ENCODE measurements at places on chromosomes 4 and X.

DNA sequence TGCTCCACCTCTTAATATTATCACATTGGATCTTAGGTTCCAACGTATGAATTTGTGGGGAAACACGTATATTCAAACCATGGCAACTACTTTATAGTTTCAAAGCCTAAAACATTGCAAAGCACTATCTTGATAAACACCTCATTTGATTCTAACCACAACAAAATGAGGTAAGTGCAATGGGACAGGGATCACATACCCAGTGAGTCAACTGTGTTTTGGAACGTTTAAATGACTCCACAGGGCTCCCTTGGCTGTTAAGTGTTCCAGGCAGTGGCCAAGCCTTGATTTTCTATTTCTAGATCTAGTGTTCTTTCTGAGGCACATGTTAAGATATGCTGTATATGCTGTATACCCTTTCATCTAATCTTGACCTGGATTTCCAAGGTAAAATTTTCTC, 54.5 kb upstream of the C1QTNF7 start:
- DNase-seq: no peak

DNA sequence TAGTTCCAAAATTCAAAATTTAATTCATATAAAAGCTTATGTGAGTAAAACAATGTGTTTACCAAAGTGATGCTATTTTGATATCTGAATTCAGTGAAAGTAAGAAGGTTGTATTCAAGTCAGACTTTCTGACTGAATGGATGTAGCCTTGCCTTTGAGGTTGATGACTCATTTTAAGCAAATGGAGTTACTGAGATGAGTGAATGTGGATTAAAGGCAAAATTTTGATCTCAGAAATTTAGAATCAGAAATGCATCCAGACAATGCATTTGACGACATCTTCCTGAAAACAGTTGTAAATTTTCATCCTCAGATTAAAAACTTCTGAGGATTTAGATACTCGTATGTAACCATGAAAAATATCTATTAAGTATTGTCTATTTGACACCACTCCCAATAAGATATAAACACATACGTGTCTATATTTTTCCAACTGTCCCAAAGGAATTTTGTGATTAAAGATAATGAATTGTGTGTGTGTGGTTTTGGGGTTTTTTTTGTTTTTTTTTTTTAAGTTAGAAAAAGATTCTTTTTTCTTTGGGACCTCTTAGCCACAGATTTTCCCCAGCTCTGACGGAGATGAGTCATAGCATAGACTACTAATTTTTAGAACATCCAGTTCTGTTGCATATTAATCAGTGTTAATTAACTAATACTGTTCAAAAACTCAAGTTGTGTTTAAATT, 34.4 kb downstream of the NFKB1 start:
- DNase-seq: no peak

DNA sequence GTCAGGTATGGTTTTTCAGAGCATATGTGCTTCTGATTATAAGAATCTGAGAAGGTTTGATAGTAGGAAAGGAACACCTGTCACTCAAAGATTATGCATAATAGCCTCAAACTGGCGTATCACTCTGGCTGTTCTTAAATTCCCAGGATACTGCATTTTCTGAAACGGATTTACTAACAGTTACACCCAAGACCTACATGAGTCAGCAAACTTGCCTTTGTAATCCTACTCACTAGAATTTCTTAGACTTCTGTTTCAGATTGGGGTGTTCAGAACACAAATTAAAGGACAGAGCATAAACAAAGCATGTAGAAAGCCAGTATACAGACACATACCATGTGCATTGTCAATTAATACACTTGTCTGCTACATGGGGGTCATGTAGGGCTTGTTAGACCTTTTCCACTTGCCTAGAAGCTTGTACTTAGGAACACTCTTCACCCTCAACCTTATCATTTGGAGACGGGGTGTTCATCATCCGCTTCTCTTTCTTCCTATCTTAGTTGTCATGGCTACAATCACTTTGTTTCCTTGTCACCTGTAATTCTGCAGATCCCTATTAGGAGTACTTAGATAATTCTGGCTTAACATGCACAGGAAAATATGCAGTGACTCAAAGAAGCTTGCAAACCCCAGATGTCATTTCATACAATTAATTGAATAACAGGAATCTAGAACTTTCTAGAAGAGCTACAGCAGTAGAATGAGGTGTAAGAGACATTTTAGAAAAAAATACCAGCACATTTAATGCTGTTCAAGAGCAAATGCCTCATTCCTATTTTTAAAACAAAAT, 593.0 kb upstream of the TENM3 start:
- no peak for DNase-seq

DNA sequence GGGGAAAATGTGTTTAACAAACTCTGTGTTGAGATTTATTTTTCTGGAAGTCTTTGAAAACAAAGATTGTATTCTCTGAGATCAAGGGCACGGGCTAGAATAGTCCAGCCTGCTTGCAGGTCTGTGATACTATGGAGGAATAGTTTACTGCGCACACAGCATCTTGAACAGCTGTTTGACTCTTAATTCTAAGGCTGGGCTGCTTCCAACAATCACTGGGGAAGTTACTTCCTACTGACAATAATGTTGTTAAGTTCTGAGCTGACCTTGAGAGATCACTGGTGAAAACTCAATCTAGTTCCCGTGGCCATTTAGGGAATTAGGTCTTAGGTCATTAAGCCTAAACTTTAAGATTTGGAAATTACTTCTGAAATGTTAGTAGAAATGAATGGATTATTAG, 416.1 kb upstream of the FTHL17 start:
- no peak for DNase-seq

DNA sequence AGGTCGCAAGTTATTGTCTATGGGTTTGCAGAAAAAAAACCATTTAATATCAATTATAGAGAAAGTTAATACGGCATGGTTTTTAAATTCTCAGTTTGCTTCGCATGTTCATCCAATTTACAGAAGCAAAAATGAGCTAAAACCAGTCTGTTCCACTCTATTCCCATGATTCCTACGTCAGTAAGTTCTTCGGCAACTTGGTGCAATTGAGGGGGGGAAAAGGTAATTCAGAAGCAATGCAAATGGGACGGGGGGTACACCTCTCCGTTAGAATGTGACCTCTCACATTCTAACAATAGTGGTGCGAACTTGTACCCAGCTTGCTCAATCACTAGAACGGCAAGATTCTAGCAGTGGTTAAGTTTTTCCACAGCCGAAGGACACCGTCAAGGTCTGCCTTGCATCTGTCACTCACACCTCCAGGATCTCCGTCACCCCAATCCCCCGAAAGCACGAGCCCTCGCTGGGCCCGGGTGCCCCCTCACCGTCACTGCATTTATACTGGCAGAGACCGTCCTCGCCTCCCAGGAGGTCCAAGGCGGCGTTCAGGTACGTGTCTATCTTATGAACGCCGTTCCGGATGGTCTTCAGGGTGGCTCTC, 653 bp downstream of the PLA2G12A start:
- no peak for DNase-seq

GRCh38 chrX:9710332-9710731, 55.3 kb downstream of the GPR143 start:
- DNase-seq: no peak

GRCh38 chr4:68463796-68464195, 16.5 kb downstream of the TMPRSS11E start:
- DNase-seq: no peak

GRCh38 chr4:88439161-88439760, 17.7 kb upstream of the HERC5 start:
- DNase-seq: no peak

DNA sequence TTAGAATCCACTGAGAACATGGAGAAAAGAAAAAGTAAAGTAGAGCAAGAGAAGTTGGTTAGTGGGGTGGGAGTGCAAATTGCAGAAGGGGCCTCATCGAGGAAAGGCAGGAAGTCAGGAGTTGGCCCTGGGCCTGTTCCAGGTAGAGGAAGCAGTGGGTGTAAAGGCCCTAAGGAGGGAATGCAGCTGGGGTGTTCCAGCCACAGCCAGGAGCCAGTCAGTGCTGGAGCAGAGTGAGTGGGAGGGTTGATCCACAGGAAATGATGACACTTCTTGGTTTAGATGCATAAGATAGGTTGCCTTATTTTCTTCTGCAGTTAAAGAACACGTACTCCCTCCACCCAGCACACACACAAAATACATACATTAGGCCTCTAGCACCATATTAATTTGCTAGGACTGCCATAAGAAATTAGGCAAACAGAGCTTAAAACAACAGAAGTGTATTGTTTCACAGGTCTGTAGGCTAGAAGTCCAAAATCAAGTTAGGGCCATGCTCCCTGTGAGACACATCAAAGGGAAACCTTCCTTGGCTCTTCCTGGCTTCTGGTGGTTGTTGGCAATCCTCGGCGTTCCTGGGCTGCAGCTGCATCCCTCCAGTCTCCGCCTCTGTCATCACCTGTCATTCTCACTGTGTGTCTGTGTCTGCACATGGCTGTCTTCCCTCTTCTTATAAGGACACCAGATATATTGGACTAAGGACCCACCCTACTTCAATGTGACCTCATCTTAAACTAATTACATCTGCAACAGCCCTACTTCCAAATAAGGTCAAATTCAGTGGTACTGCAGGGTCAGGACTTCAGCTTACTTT, 205.9 kb downstream of the AASDH start:
- peak; percentile 3 for DNase-seq

DNA sequence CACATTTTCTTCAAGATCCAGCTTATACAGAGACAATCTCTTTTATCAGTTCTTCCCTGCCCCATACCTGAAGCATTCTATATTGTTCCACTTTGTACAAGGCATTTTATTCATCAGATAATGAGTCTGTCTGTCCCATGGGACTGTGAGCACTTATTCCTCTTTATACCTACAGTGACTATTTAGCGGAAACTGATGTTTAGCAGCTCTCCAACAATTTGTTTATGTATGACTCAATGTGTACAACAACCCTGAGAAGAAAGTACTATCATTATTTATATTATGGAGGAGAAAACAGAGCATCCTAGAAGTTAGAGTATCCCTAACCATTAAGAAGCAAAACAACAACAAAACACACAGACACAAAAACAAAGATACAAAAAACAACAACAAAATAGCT, 306.5 kb downstream of the PRDM5 start:
- DNase-seq: no peak

DNA sequence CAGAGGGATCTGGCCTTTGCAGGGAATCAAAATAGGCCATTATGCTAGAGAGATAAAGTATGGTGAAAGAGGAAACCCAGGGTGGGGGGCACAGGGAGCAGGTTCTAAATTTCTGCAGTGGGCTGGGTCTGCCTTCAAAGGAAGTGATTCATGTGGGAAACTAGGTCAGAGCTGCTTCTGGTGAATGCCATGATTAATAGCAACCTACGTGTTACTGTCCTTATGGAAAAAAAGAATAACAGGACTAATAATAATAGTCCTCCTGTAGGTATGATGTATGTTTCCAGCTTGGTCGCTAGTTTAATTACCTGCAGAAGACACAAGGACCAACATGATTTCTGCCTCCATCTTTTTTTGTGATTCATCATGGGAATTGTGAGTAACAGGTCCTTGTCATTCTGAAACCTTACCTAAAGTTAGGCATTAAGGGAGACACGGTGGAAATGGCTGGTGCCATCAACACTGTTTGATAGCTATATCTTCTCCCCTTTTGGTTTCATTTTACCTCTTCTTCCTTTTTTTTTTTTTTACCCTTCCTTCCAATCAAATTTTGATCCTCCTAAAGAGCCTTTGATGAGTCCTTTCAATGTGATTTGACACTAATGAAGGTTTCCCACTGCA, 180.4 kb downstream of the CPEB2 start:
- no peak for DNase-seq

GRCh38 chr4:163818673-163819072, 324.2 kb downstream of the TMA16 start:
- no peak for DNase-seq

DNA sequence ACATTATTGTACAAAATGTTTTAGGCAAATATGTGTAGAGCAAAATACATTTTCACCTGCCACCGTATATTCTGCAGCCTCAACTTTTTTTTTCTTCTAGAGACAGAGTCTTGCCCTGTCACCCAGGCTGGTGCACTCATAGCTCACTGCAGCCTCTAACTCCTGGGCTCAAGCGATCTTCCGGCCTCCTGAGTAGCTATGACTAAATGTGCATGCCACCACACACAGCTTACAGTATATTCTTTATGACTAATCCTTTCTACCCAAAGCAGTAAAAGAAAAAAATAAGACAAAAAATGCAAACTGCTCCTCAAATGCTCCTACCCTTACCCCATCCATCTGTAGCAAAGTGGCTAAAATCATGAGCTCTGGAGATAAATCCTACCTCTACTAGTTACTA, 426.3 kb downstream of the KCNIP4 start:
- DNase-seq: no peak

DNA sequence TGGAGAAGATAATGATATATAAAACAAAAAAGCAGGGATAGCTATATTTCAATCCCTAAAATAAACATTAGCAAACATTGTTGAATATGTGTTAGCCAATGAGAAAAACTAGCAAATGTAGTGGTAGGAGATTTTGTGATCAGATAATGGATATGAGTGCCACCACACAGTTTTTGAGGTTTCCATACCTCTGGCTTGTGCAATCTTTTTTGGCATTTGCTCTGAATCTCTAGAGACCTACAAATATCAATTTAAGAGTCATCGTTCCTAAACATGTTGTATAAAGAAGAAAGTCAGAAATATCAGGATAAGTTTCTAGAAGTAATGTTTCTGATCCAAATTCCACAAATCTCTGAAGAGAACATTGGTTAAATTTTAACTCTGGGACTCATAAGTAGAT, 308.7 kb downstream of the PDGFC start:
- no peak for DNase-seq

GRCh38 chr4:1543561-1543960, 137.3 kb upstream of the NKX1-1 start:
- DNase-seq: no peak

DNA sequence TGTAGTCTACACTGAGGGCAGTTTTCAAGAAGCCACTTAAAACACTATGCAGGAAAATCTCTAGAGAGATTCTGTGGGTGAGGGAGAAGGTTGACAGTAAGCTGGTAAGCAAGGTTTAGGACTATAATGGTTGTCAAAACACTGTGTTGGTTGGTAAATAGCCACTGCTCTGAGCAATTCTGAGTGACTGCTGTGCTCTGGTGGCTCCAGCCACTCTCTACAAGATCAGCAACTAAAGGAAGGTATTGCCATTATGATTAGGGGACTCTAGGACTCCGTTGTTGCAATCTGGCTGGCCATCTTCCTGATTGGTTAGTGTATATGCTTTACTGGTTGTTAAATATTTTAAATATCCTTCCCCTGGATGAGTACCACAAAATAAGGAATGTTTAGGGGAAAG, 5.5 kb upstream of the FAM47E start:
- no peak for DNase-seq

DNA sequence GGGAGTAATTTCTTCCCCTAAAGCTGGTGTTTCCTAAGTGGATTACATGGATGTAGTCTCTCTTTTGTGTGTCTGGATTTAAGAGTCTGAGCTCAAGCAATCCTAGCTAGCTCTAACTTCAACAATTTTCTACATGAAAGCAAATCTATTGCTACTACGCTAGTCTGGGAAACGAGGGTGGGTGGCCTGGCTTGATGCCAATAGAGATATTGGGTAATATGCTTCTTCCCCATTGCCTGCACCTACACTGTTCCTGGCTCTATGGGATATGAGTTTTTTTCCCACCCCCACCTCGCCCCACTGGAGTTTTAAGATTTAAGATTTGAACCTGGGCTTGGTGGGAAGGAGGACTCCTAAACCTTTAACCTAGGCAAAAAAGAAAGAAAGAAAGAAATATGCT, 158.8 kb downstream of the RBM46 start:
- DNase-seq: no peak
